Stimulated activated CD4-positive, alpha-beta T cell treated with anti-CD3 and anti-CD28 coated beads, Interleukin-12 subunit alpha, Interleukin-12 subunit beta, amount 100 ng/mL, for 4 hours (primary cell): ENCODE measurements at places on chromosomes 11 and 22.

DNA sequence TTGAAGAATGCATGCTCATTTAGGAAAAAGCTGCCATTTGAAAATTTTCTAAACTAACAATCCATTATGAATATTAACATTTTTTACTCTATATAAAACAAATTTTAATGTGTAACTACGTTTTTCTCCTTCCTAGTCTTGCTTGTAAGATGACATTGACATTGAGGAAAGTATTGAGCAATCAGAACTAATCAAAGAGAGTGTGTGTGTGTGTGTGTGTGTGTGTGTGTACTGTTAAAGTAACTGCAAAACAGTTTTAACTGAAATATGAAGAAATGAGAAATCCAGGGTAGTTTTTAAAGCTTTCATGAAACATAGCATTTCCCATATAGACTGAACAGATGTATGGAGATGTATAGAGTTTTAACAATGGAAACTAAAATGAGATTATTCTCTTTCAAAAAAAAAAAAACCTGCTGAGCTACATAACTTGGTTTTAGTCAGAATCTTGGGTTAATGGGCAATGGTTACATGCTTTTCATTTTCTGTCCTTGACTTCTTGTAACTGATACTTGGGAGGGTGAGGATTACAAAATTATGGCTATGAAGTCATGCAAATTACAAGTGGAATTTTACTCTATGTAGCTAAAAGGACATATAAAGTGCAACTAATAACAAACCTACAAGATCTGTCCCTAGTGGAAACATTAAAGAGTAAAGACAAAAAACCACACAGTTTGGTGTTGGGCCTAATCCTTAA lies 2.0 kb downstream of the PDGFD start:
- no peak for DNase-seq

DNA sequence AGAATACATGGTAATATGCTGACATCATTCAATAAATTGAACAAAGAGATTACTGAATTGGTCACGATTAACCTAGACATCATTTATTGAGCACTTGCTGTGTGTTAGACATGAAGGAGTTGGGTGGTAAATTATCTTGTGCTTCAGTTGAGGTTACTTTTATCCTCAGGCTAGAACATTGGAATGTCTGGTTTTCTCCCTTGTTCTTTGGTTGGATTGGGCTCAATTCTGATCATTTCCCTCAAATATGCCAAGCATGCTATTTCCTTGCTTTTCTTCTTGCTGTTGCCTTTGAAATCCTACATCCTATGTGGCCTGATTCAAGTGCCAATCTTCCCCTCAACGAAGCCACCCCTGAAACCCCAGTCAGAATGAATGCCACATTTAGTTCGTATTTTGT lies 65.8 kb downstream of the DEUP1 start:
- DNase-seq = no peak

DNA sequence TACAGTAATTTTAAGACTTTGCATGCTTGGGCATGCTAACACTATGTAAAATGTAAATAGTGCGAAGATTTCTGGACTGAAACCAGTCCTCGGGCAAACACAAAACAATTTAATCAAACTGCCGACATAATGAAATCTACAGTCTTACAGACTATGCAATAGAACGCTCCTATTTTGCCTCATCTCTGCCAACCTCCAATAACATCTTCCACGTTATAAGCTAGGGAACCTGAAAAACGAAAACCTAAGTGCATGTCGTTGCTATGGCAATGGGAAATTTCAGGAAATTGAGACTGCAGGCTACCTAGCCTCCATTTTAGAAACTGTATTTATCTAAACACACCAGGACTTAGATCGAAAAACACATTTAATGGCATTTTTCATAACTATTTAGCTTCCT lies 1.1 kb downstream of the CSTF3 start:
- DNase-seq = no peak

GRCh38 chr11:126722006-126722736 lies 278.4 kb downstream of the KIRREL3 start:
- no peak for DNase-seq

GRCh38 chr22:24588757-24589481 lies 4.0 kb downstream of the LRRC75B start:
- DNase-seq = no peak

DNA sequence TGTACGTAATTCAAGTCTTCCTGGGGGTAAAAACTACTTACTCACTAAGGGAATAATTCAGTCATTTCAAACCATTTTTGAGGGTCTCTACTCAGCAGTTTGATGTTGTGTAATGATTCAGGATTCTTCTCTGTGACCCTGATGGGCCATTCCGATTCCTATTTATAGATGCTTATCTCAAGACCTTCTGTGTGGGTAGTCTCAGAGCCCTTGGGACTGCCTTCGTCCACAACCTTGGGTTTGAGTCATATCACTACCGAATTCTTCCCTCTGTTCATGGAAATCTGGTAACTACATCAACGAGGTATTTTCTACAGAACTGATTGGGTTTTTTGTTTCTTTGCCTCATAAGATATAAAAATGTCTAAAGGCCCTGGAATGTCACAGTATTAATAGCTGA lies 14.3 kb upstream of the CBX6 start:
- no peak for DNase-seq

GRCh38 chr11:33804471-33804870 lies 30.2 kb upstream of the FBXO3 start:
- no peak for DNase-seq

DNA sequence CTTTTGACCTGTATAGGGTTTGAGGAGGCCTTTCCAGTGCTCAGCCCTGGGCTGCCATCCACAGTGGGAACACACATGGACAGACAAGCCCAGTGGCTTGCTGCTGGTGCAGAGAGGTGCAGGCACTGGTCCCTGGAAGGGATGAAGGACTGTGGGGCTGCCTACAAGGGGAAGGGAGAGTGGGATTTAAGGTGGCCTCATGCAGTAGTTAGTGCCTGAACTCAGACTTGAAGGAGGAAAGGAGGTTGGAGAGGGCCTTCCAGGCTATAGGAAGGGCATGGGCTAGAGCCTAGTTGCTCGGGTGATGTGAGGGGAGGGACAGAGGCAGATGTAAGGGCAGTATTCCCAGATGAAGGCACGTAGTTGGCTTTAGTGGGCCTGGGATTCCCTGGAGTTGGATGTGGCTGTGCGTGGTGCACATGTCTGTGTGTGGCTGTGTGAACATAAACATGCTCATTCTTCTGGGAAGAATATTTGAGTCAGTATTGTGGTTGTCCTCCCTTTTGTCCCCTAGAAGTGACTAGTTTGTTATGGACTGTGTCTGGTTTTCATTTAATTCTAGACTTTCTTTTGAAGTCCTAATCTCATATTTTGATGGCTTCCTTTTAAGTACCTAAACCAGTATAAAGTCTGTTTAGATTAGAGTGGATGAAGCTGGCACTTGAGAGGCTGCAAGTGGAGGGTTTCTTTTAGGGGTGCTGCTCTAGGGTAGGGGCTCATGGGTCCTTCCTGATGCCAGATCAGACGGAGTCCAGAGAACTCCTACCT lies 18.4 kb downstream of the YDJC start:
- no peak for DNase-seq

- peak; percentile 25 for DNase-seq
Measured at GRCh38 chr22:47213571-47214230, 451.3 kb downstream of the TBC1D22A start.

- DNase-seq = peak; percentile 65
Measured at GRCh38 chr11:59142530-59143507, at the start of gene FAM111A. TSS of gene FAM111A (plus strand) at chr11:59142856. CDS start at chr11:59148873, 6,017 bp downstream.

DNA sequence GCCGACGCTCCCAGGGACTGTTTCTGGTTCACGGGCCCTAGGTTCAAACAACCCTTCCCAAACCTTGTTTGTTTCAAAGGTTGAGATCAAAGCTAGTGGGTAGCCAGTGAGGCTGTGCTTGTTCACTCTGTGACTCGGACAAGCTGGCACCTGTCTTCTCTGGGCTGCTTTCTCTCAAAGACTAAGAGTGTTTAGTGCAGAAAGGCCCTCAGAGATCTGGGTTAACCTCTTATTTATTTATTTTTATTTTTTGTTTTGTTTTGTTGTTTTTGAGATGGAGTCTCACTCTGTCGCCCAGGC lies 13.0 kb upstream of the MALAT1 start:
- DNase-seq = no peak

DNA sequence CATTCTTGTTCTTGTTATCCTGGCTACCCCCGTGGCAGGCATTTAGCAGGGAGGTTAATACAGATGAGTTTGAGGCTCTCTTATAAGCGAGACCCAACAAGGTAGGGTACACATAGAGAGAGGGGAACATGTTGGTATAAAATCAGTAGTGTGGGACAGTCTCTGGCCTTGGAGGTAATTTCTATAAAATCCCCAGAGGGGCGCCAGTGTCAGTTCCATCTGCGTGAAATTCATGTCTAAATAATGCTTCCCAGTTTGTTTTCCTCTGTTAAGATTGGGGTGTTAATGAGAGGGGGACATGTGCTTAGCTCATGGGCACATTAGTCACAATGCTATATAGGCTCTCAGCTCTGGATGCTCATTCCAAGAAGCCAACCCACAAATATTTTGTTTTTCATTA lies 150.7 kb downstream of the MYO18B start:
- DNase-seq = no peak

DNA sequence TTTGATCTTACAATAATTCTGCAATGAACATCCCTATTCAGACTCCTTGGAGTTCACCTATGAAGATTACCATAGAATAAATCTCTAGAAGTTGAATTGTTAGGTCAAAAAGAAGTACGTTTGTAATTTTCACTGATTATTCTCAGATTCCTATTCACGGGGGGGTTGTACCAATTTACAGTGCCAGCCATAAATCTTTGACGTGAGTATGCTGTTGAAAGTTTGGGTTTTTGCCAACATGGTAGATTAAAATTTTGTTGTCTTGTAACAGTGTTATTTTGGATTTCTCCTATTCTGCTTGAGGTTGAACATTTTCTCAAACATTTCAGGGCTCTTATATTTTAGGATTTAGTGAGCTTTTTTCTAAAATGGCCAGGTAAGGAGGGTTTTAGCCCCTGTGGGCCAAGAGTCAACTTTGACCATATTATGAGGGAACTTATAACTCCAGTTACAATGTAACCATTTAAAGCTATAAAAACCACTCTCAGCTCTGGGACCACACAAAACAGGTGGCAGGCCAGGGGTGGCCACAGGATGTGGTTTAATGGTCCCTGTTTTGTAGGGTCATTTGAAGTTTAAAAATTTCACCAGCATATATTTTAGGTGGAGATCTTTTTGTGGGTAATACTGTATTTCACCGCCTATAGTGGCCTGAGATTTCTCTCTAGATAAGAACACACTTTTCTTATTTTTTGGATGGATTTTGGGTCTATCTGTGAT lies 25.8 kb downstream of the GGTLC2 start:
- no peak for DNase-seq

DNA sequence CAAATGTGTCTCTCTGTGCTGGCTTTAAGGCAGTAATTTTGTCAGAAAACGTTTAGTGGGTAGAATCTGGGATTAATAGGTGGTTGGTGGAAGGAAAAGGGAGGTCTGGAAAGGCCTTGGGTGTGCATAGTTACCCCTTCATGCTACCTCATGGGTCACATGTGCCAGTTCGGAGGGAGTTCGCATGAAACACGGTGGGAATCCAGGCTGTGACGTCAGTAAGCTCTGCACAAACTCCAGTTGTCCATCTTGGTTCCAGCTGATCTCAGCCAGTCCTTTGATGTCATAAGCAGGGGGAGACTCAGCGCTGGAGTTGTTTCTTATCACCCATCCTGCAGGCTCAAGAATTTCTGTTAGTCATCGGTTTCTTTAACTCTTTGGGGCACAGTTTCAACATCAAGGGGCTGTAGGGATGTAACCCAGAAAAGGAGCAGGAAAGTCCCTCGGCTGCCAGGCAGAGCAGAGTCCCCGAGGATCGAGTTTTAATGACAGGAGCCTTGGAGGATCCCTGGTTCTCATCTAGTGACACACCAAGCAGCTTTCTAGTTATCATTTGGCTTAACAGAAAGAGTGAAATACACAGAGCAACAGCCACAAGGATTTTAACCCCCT lies 28.9 kb downstream of the MOV10L1 start:
- DNase-seq = no peak

GRCh38 chr11:134367781-134368180 lies 36.0 kb downstream of the GLB1L2 start:
- no peak for DNase-seq

GRCh38 chr11:120575461-120575860 lies 63.9 kb downstream of the GRIK4 start:
- no peak for DNase-seq

DNA sequence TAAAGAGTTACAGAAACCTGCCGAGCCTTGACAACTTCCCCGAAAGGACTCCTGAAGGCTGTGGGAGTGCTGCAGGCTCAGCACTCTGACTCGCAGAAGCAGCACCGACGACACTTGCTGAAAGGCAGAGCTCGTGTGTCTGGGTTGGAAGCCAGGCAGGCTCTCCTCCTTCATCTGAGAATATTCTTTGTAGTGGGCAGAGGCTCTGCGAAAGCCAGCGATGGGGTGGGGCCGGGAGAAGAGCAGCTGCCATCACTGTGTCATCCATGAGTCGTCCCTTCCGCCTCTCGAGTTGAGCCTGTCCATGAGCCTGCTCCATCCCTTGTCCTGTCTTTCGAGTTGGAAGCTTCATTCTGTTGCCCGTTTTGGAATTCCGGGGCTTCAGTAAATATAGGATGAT lies 11.9 kb downstream of the GLB1L2 start:
- DNase-seq = no peak

GRCh38 chr11:79375818-79376550 lies 64.8 kb downstream of the TENM4 start:
- DNase-seq = no peak

DNA sequence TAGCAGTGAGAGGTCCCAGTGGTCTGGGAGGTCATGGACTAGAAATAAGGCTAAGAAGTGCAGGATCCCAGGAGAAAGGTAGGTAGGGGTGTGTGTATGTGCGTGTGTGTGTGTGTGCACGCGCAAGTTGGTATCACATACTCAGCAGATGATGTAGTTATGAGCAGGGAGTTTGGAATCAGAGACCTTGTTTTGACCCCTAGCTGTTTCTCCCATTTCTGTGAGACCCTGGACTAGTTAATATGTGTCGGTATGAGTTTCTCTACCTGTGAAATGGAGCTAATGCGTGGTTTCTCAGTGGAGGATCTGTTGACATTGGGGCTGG lies 1.3 kb downstream of the SERPING1 start:
- no peak for DNase-seq

GRCh38 chr11:11748706-11749365 lies 92.9 kb upstream of the USP47 start:
- DNase-seq = no peak

GRCh38 chr11:8747173-8747572 lies 64.6 kb downstream of the RPL27A start:
- DNase-seq = no peak
